ENCODE measurements at places on chromosomes 6 and 20. TPM values are rescaled to one million over a fixed set of nuclear protein-coding genes. Genes with fewer than 3 reads are reported as not detected.
A peak's percentile ranks its signal among the peaks of the same experiment; 100 is the strongest.

The BMP2 gene
- not detected for polyA plus RNA-seq

The CFB gene
- not detected for polyA plus RNA-seq

The IP6K3 gene
- not detected for polyA plus RNA-seq

The CST5 gene
- polyA plus RNA-seq, result not detected

The TOX2 gene
- 1.3 TPM for polyA plus RNA-seq

The OPN5 gene
- not detected for polyA plus RNA-seq

The FERMT1 gene
- not detected for polyA plus RNA-seq

The PRR18 gene
- not detected for polyA plus RNA-seq

The TCP11 gene
- polyA plus RNA-seq, result not detected

The STMN3 gene
- 21.6 TPM for polyA plus RNA-seq

The PRDM13 gene
- polyA plus RNA-seq, result not detected

The GRM1 gene
- polyA plus RNA-seq, result not detected

The SLC22A16 gene
- polyA plus RNA-seq, result not detected

DNA sequence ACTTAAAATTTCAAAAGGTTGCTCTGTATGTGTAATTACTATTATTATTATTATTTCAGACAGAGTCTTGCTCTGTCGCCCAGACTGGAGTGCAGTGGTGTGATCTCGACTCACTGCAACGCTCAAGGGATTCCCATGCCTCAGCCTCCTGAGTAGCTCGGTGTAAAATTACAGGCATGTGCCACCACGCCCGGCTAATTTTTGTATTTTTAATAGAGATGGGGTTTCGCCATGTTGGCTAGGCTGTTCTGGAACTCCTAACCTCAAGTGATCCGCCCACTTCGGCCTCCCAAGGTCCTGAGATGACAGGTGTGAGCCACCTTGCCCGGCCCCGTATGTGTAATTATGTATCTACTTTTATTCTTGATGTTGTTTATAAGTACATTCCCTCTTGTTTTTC lies 65.3 kb upstream of the ZNF217 start:
- H3K4me3 ChIP-seq, result no peak overlapping the region
- H3K36me3 ChIP-seq, result no peaks in the 10 kb centered on the region
- DNase-seq, result no peak
- peaks cover 73% of the 10 kb centered on the region for H3K4me1 ChIP-seq
- no peaks in the 10 kb centered on the region for H3K27me3 ChIP-seq
- peak overlapping the region; percentile 48 for H3K27ac ChIP-seq

GRCh38 chr20:63179687-63180568 lies 36.0 kb downstream of the YTHDF1 start:
- no peak overlapping the region for H3K27ac ChIP-seq
- no peak for DNase-seq
- H3K4me3 ChIP-seq, result peak overlapping the region; percentile 54
- peaks cover 13% of the 10 kb centered on the region for H3K4me1 ChIP-seq
- H3K36me3 ChIP-seq, result no peaks in the 10 kb centered on the region

DNA sequence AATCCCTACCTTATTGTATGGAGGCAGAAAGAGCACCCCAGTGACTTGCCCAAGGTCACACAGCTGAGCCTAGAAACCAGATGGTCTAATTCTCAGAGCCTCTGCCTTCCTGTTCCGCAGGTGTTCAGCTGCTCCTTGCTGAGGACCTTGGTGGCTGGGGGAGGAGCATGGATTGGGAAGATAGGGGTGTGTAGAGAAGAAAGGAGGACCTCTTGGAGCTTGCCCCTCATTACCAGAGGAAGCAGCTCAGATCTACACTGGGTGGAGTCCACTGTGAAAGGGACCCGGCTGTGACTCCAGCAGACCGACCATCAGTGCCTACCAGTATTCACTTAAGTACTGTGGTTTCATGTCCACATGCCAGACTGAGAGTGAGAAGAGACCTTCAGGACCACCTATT lies 15.2 kb downstream of the FOXP4 start:
- H3K27me3 ChIP-seq, result peaks cover 14% of the 10 kb centered on the region
- no peaks in the 10 kb centered on the region for H3K36me3 ChIP-seq
- peak overlapping the region; percentile 9 for H3K4me3 ChIP-seq

- no peaks in the 10 kb centered on the region for H3K36me3 ChIP-seq
- DNase-seq, result peak; percentile 70
- no peak overlapping the region for H3K4me3 ChIP-seq
- no peaks in the 10 kb centered on the region for H3K27me3 ChIP-seq
Observed at GRCh38 chr20:32789896-32790750, 27.9 kb downstream of the DNMT3B start.

DNA sequence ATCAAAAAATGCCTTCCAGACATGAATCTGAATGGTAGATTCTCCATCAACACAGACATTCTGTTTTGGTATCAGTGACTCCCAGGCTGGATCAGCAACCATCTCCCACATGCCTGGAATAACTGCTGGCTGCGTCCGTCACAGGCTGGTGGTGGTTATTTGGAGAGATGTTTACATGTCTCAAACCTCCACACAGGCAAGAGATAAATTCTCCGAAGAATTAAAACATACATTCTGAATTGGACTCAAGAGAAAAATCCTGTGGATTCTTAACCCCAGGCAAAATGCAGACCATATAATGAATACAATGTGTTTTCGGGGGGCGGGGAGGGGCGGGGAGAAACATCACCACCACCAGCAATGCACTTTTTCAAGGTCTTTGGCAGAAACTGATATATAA lies 108.2 kb downstream of the THBS2 start:
- no peak for DNase-seq
- no peaks in the 10 kb centered on the region for H3K36me3 ChIP-seq
- no peak overlapping the region for H3K27ac ChIP-seq
- H3K4me1 ChIP-seq, result no peaks in the 10 kb centered on the region
- H3K27me3 ChIP-seq, result peaks cover 17% of the 10 kb centered on the region

GRCh38 chr6:31578184-31579118 lies 3.1 kb downstream of the TNF start:
- peak overlapping the region; percentile 85 for H3K27ac ChIP-seq
- DNase-seq, result no peak
- peaks cover 11% of the 10 kb centered on the region for H3K36me3 ChIP-seq
- H3K4me1 ChIP-seq, result peaks cover 76% of the 10 kb centered on the region
- H3K27me3 ChIP-seq, result no peaks in the 10 kb centered on the region

DNA sequence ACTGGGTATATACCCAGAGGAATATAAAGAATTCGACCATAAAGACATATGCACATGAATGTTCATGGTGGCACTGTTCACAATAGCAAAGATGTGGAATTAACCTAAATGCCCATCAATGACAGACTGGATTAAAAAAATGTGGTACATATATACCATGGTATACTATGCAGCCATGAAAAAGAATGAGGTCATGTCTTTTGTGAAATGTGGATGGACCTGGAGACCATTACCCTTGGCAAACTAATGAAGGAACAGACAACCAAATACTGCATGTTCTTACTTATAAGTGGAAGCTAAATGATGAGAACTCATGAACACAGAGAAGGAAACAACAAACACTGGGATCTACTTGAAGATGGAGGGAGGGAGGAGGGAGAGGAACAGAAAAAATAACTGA lies 186.7 kb upstream of the SSTR4 start:
- no peak overlapping the region for H3K4me3 ChIP-seq
- no peaks in the 10 kb centered on the region for H3K4me1 ChIP-seq
- peaks cover 5% of the 10 kb centered on the region for H3K36me3 ChIP-seq
- H3K27me3 ChIP-seq, result peaks cover 10% of the 10 kb centered on the region

GRCh38 chr6:38509713-38510112 lies 130.0 kb downstream of the BTBD9 start:
- H3K36me3 ChIP-seq, result no peaks in the 10 kb centered on the region
- no peak for DNase-seq
- H3K27ac ChIP-seq, result no peak overlapping the region
- no peaks in the 10 kb centered on the region for H3K27me3 ChIP-seq
- no peaks in the 10 kb centered on the region for H3K4me1 ChIP-seq

- H3K27ac ChIP-seq, result no peak overlapping the region
- H3K36me3 ChIP-seq, result no peaks in the 10 kb centered on the region
- H3K4me1 ChIP-seq, result peaks cover 24% of the 10 kb centered on the region
- DNase-seq, result no peak
- no peak overlapping the region for H3K4me3 ChIP-seq
Observed at GRCh38 chr6:429515-430121, 38.1 kb downstream of the IRF4 start.

- H3K27ac ChIP-seq, result no peak overlapping the region
- no peaks in the 10 kb centered on the region for H3K27me3 ChIP-seq
- peaks cover 6% of the 10 kb centered on the region for H3K36me3 ChIP-seq
- H3K4me3 ChIP-seq, result no peak overlapping the region
Observed at GRCh38 chr6:5095236-5095635, 10.1 kb downstream of the PPP1R3G start.

DNA sequence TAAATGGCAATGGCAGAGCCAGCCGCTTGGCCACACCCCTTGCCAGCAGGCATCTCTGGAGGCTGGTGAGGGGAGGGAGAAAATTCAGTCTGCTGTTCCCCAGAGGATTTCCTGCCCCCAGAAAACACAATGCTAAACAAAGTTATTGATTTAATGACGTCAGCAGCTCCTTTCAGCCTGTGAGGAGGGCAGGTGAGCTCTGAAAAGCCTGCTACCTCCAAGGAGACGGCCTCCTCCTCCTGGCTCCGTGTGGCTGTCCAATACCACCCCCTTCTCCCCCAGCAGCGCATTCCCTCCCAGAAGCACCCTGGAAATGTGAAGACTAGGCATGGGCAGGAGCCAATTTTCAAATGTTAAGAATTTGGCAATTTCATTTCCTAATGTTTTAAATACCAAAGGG lies 393.1 kb downstream of the ZFAND3 start:
- no peaks in the 10 kb centered on the region for H3K27me3 ChIP-seq
- H3K4me3 ChIP-seq, result no peak overlapping the region
- H3K27ac ChIP-seq, result no peak overlapping the region
- peaks cover 30% of the 10 kb centered on the region for H3K4me1 ChIP-seq
- no peaks in the 10 kb centered on the region for H3K36me3 ChIP-seq

GRCh38 chr6:84696166-84696565 lies 68.2 kb downstream of the TBX18 start:
- peaks cover 11% of the 10 kb centered on the region for H3K27me3 ChIP-seq
- no peak overlapping the region for H3K27ac ChIP-seq
- H3K4me3 ChIP-seq, result no peak overlapping the region
- no peak for DNase-seq
- H3K4me1 ChIP-seq, result no peaks in the 10 kb centered on the region

- no peaks in the 10 kb centered on the region for H3K4me1 ChIP-seq
- no peaks in the 10 kb centered on the region for H3K36me3 ChIP-seq
- H3K27ac ChIP-seq, result no peak overlapping the region
Observed at GRCh38 chr6:169172456-169172855, 81.2 kb downstream of the THBS2 start.

- H3K36me3 ChIP-seq, result peaks cover 14% of the 10 kb centered on the region
- no peak for DNase-seq
- no peaks in the 10 kb centered on the region for H3K27me3 ChIP-seq
Observed at GRCh38 chr20:62202083-62202395, 18.0 kb downstream of the HRH3 start.

DNA sequence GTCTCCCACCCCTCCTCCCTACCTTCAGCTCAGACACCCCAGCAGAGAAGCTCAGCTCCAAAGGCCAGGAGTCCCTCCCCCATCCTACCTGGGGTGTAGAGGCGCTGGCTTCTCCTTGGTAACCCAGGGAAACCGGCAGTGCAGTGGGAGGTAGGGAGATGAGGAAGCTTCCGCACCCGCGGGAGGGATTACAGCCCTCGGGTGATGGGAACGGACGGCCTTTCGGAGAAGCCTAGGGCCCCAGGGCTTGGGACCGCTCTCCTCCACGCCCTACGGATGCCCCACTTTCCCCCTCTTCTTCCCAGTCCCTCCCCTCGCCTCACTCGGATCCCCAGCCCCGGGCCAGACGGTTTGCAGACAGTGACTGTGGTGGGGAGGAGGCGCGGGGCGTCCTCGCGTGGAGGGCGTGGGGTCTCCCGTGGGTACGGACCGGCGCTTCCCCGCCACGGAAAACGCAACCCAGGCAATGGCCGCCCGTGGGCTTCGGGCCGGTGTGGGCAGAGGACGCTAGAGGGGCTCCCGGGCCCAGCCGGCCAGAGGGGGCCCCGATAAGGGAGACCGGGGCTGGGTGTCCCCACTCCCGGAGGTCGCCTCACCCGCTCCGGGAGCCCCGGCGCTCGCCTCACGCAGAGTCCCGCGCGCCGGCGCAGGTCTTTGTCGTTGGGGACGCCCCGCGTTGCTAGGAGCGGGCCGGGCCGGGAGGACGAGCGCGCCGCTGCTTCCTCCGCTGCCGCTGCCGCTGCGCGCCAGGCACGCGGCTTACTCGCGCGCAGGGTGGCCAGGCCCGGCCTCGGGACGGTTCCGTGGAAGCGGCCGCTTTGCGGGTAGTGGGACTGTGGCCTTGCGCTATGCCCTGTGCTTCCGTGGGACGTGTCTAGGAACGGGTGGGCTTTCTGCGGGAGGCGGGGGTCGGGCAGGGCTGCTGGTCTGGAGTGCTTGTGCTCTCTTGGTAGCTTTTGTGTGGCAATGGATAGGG lies 15.8 kb downstream of the AARS2 start:
- no peak overlapping the region for H3K27ac ChIP-seq
- peak overlapping the region; percentile 70 for H3K4me3 ChIP-seq
- peaks cover 34% of the 10 kb centered on the region for H3K27me3 ChIP-seq
- H3K36me3 ChIP-seq, result no peaks in the 10 kb centered on the region
- DNase-seq, result peak; percentile 53
- H3K4me1 ChIP-seq, result peaks cover 26% of the 10 kb centered on the region

- H3K27me3 ChIP-seq, result no peaks in the 10 kb centered on the region
- no peak overlapping the region for H3K27ac ChIP-seq
- no peak for DNase-seq
Observed at GRCh38 chr6:161082215-161082614, 90.6 kb downstream of the MAP3K4 start.

GRCh38 chr20:10924644-10925201 lies 250.9 kb upstream of the JAG1 start:
- no peaks in the 10 kb centered on the region for H3K4me1 ChIP-seq
- no peak overlapping the region for H3K27ac ChIP-seq
- H3K4me3 ChIP-seq, result no peak overlapping the region

DNA sequence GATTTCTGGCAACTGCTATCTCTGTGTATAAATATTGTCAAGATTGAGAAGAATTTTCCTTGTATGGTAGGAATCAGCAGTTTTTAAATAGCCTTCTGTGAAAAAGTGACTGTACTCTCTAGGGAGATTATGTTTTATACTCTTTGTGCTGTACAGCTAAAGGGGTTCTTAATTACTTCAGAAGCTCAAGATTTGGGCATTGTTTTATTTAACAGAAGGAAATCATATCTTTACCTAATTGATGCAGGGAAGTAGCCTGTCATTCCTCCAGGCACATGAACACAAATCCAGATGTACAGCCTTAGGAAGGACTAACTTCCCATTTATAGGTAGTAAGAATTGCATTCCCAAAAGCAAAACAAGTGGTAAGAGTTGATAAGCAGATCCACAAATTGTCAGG lies 1.3 kb downstream of the CALHM5 start:
- no peak overlapping the region for H3K27ac ChIP-seq
- DNase-seq, result no peak
- H3K36me3 ChIP-seq, result no peaks in the 10 kb centered on the region
- H3K27me3 ChIP-seq, result no peaks in the 10 kb centered on the region

DNA sequence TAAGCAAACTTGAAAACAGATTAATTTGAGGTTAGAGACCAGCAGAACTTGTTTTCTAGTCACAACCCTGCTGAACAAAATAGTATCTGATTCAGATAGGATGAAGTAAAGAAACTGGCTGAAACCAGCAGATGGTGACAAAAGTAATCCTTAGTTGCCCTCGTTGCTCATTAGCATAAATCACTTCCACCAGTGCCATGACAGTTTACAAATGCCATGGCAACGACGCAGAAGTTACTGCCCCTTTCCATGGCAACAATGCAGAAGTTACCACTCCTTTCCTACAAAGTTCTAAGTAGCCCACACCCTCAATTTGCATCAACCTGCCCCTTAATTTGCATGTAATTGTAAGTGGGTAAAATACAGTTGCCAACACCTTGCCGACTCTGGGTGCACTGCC lies 23.7 kb downstream of the SNRPB start:
- H3K27me3 ChIP-seq, result no peaks in the 10 kb centered on the region
- H3K36me3 ChIP-seq, result peaks cover 9% of the 10 kb centered on the region
- H3K4me1 ChIP-seq, result peaks cover 5% of the 10 kb centered on the region

All from naive thymus-derived CD8-positive, alpha-beta T cell (primary cell).